AG04450 (cell line): ENCODE measurements at places on chromosomes 12 and 14.

- DNase-seq = no peak
These were observed 7.4 kb downstream of the SMOC1 start for GRCh38 chr14:69886453-69887242.

GRCh38 chr12:62481843-62482540, 15.4 kb downstream of the MON2 start:
- no peak for DNase-seq

DNA sequence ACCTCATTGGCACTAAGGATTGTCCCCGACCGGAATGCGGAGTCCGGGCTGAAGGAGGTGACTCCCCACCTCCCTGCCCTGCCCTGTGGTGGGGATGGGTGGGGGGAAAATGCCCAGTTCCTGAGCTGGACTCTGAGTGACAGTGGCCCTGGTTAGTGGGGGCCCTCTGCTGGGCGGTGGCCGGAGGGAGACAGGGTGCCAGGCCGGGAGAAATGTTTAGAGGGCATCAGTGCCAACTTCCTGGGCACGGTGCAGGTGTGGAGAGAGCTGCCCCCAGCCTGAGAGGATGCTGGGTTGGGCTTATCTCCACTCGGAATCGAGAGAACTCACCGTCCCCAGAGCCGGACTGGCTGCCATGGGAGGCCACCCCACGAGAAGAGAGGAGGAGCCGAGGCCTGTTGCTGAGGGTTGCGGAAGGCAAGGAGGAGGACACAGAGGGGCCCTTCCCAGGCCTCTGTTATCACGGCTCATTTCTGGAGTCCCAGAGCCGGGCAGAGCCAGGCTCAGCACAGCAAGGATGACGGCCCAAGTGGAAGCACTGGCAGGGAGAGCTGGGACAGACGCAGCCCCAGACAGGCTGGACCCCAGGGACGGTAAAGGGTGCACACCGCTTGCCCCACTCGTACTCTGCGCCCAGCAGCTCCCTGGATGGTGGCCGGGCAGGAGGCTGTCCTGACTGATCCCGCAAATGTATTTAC, 156.7 kb downstream of the KIF26A start:
- no peak for DNase-seq

DNA sequence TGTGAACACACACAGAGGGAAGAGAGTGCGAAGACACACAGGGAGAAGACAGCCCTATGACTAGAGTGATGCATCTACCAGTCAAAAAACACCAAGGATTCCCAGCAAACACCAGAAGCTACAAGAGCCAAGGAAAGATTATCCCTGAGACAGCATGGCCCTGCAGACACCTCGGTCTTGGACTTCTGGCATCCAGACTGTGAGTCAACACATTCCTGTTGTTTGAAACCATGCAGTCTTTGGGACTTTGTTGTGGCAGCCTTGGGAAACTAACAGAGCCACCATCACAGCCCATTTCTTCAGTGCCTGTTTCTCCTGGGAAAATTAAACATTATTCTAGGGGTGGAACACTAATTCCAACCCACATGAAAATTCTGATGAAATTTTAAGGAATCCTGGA, 220.6 kb downstream of the GXYLT1 start:
- no peak for DNase-seq

DNA sequence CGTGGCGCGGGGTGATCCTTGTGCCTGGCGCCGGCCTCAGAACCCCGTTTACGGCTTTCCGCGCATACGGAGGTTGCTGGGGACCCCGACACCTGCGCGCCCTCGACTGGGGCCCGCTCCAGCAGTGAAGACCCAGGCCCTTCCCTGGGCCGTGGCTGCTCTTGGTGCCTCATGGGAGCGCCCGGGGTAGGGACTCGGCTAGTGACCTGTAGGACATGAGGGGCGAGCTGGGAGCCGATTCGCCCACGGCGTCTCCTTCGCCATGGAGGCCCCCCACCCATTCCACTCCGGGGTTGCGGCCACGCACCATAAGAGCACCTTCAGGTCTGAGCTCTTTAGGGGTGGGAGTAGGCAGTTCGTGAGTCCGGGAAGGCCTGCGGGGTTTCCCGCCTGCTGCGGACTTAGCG, 14.2 kb upstream of the PAX9 start:
- DNase-seq = no peak

DNA sequence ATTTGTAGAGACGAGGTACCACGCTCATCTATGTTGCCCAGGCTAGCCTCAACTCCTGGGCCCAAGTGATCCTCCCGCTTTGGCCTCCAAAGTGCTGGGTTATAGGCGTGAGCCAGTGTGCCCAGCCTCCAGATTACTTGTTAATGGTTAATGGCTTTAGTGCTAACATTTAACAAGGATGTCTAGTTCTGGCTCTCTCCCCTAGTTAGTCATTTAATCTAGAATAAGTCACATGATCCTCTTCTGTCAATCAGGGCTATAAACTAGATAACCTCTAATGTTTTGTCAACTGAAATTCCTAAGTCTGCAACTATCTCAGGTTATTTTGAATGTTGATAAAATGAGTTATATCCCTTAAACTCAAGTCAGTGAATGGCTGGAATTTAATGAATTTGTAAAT, 15.7 kb downstream of the ACTR6 start:
- DNase-seq = no peak
